Anterior cingulate cortex (tissue), 58 donors: ENCODE measurements at places on chromosomes 4 and X.

- no peak for DNase-seq
Measured at GRCh38 chr4:101222156-101222845, 125.0 kb downstream of the PPP3CA start.

DNA sequence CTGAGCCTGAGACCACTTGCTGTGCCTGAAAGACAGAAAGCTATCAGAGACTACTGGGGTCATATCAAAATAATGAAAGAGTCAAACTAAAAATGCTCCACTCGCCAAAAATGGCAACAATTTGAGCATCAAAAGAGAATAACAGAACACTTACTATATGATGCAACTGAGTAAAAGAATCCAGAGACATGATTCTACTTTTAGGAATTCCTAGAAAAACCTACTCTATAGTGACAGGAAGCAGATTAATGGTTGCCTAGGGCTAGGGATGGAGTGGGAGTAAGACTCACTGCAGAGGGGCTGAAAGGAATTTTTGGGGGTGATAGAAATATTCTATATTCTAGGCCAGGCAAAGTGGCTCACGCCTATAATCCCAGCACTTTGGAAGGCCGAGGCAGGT is 29.4 kb upstream of the SLAIN2 start:
- DNase-seq, result no peak

DNA sequence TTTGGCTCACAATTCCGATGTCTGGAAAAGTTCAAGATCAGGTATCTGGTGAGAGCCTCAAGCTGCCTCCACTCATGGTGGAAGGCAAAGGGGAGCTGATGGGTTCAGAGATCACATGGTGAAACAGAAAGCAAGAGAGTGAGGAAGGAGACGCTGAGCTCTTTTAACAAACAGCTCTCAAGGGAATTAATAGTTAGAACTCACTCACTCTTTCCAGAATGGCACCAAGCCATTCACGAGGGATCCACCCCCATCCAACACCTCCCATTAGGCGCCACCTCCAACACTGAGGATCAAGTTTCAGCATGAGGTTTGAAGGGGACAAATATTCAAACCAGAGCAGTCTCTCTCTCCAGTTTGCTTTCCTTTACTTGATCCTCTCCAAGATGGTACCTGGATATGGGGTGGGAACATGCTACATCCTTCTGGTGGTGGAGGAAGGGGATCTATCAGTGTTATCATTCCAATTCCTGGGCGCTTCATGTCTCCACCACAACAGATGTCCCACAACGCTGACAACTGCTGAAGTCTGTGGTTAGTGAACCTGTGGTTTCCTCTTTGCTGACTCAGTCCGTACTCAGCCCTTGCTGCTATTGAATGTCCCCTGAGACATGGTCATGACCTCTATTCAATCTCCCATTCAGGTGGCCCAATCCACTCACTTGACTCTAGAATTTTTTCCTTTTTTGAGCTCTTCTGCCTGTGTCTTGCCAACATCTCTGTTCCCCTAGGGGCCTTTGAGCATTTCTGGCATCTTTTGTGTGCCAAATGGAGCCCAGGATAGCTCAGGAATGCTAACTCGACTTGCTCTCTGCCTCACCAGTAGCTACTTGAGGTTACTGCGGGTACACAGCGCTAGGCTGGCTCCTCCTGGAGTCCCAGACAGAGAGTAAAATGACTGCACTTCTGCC is 395.2 kb downstream of the MID1IP1 start:
- no peak for DNase-seq

GRCh38 chr4:20249333-20249732 is 2.4 kb upstream of the SLIT2 start:
- no peak for DNase-seq

DNA sequence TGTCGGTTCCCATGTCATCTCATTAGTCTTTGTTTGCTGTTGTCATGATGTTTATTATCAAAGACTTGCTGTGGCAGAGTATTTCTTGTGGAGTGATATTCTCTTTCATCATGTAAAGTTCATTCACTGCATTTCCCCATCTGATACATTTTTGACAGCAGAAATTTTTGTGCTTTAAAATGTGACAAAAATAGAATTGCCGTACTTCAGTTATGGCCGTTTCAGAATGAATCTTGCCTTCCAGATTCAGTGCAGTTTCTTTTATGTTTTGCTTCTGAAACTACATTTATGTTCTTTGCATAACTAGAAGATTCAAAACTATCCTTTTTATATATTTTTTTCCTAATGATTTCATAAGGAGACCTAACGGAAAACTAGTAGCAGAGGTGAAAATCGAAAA is 10.0 kb downstream of the CSTF2 start:
- no peak for DNase-seq

- no peak for DNase-seq
Measured at GRCh38 chrX:53605004-53605403, 81.5 kb downstream of the HUWE1 start.

DNA sequence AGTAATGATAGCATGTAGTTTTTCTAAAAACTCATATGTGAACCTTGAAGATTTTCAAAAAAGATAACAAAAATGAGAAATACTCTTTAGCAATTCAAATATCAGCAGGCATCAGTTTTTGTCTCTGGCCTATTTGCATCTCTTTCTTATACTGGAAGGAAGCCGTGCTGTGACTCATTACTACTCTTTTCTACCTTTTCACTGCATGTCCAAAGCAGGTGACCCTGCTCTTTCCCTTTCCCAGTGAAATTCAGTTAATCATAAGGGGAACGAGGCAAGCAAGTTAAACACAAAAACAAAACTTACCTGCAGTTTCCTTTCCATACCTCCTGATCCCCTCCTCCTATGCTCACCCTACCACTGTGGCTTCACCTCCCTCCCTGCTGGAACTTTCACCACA is 9.3 kb downstream of the SPATA4 start:
- DNase-seq, result no peak

DNA sequence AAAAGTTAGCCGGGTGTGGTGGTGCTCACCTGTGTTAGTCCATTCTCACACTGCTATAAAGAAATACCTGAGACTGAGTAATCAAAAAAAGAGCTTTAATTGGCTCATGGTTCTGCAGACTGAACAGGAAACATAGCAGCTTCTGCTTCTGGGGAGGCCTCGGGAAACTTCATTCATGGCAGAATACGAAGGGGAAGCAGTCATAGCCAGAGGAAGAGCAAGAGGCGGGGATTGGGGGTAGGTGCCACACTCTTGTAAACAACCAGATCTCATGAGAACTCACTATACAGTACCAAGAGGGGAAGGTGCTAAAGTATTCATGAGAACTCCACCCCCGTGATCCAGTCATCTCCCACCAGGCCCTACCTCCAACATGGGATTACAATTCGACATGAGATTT is 64.1 kb downstream of the BEND4 start:
- no peak for DNase-seq

GRCh38 chr4:48499551-48500066 is 9.6 kb downstream of the ZAR1 start:
- DNase-seq, result no peak

DNA sequence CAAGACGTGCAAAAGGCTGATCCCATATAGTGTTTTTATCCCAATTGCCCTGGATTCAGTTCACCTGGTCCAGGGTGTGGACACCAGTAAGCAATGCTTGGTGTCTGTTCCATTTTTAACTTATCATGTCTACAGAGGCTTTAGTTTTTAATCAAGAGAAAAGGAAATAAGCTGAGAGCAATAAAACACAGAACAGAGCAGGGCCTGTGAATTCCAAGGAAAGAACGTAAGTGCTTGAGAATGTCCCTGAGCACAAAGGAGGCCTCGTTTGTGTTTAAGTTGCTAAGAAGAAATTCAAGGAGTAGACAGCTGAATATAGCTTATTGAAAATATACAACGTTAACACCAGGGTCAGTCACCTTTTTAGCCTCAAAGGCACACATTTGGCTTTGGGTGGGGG is 191.3 kb downstream of the GPC3 start:
- DNase-seq, result no peak

- DNase-seq, result no peak
Measured at GRCh38 chrX:107602694-107603239, 25.5 kb upstream of the PRPS1 start.

DNA sequence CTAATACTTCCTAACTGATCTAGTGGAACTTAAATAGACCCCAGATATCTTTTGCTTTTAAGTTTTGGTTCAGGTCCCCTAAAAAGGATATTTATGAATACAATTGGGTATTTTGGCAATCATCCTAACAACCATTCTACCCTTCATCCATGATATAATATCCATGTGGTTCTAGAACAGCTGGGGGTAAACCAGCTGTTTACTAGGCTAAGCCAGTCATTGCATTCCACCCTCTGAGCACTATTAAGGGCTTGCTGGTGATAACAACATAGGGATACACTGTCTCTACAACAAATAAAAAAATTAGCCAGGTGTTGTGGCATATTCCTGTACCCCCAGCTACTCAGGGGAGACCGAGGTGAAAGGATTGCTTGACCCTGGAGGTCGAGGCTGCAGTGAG is 54.8 kb upstream of the MAPK10 start:
- no peak for DNase-seq

GRCh38 chr4:165347647-165348569 is 20.4 kb downstream of the MSMO1 start:
- no peak for DNase-seq

DNA sequence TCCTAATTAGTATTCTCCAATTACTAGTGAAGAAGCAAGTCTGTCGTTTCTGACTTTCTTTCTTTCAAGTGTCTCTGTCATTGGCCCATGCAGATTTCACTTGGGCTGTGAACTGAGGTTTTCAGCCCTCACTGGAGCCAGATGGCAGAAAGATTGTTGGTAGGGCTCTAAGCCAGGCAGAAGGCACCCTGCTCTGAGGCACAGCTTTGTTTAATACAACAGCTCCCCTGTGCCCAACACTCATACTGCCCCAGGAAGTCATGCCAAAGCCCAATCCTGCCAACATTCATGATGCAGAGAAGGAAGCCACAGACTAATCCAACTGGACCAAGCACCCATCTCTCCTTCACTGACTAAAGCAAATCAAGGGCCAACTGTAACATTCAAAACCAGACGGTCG is 117.1 kb upstream of the FRG1 start:
- peak; percentile 83 for DNase-seq

- no peak for DNase-seq
Measured at GRCh38 chr4:109275066-109275745, 27.3 kb downstream of the COL25A1 start.

DNA sequence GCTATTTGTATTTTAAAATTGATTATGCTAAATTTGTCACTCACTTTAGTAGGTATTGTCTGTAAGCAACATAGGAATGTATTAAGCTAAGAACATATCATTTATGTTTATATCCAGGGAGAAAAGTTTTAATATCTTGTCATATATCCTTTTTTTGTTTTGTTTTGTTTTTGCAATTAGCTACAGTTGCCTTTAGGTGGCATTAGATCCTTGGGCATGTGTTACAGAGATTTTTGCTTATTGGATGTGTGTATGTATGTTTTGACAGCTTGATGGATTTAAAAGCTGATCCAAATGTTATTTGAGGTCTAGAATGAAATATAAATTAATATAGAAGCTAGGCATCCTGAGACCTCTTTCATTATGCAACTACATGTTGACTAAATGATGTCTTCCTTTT is 36.1 kb upstream of the OTUD4 start:
- DNase-seq, result no peak

GRCh38 chr4:8345946-8346814 is 76.6 kb downstream of the HTRA3 start:
- no peak for DNase-seq

DNA sequence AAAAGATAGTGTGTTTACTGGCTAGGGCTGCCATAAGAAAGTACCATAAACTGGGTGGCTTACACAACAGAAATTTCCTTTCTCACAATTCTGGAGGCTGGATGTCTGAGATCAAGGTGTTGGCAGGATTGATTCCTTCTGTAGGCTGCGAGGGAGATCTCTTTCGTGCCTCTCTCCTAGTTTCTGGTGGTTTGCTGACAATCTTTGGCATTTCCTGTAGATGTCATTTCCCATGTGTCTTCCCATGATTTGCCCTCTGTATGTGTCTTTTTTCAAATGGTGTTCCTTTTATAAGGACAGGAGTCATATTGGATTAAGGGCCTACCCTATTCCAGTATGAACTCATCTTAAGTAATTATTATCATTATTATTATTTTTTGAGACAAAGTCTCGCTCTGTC is 27.9 kb upstream of the LCORL start:
- DNase-seq, result no peak

DNA sequence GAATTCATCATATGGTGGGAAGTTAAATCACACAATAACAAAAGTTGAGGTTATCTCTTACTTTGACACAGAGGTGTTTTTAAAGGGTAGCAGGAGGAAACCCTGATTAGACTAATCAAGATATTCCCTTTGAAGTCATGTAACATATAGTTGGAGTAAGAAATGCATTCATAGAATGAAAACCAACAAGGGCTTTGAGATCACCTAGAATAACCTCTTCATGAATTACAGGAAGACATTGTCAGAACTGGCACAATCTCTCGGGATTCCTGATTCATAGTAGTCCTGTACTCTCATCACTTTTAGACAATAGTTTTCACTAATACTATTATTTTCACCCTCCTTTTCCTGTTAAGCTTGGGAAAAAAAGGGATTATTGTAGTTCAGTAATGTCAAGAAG is 170.2 kb downstream of the PPP3CA start:
- no peak for DNase-seq

DNA sequence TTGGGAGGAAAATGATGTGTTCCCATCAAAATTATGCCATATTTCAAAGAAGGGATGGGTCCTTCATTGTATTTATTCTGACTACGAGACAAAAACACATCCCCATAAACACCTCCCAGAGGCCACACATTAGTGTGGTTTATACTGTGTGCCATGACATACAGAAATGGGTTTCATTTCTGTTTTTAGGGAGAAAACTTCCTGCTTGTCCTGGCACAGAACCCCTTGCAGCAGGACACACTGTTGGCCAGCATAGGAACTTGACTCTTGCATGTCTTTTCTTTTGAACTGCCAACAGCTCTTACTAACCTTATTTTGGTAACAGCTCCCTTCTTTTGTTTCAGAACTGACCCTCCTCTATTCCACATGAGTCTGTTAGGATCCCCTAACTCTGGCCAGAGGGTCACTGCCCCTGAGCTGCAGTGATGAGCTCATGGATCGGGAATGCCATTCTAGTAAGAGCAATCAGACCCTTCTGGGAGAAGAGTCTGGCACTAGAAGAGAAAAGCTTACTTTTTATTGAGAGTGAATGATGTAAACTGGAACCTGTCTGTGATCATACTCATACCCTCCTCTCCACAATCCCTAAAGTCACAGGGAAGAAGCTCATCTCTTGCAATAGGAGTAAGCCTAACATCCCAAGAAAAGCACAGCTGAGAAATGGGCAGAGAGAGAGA is 86.4 kb downstream of the SMIM20 start:
- DNase-seq, result no peak

- DNase-seq, result no peak
Measured at GRCh38 chr4:89488736-89489135, 181.1 kb upstream of the GPRIN3 start.

GRCh38 chrX:153454901-153455550 is 9.2 kb upstream of the TREX2 start:
- no peak for DNase-seq

GRCh38 chr4:13368217-13368616 is 115.9 kb downstream of the RAB28 start:
- no peak for DNase-seq
